Gastroesophageal sphincter (tissue), 4 donors: ENCODE measurements at places on chromosomes 3 and 15.

DNA sequence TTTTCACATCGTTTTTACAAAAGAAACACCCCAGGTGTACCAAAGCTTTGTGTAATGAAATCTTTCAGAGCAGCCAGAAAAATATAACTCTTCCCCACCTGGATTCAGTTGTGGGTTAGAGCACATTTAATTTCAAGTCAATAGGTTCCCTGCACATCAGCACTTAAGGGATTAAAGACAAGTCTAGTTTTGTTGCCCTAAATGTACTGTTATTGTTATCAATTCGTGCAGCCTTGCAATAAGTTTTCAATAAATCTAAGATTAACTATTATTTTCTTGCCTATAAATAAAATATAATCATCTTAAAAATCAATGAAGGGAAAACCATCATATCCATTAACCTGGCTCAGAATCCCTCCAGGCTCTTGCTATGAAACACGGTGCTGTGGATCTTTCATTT is 172.5 kb upstream of the CDIN1 start:
- no peak for ATAC-seq

DNA sequence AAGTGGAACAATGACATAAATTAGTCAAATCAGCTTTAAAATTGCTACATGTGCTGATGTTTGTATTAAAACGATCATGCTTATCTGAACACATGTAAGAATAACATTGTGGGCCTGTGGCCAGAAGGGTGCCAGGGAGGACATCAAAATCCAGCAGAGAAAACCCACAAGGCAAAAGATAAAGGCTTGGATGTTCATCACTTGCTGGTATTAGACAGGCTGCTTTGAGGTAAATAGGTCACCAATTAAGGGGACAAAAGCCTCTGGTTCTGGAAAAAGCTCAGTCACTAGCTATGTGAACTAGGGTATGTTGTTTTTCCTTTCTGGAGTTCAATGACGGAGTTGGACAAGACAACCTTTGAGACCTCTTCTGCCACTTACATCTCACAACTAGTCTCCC is 74.4 kb upstream of the TMEM108 start:
- ATAC-seq: no peak

DNA sequence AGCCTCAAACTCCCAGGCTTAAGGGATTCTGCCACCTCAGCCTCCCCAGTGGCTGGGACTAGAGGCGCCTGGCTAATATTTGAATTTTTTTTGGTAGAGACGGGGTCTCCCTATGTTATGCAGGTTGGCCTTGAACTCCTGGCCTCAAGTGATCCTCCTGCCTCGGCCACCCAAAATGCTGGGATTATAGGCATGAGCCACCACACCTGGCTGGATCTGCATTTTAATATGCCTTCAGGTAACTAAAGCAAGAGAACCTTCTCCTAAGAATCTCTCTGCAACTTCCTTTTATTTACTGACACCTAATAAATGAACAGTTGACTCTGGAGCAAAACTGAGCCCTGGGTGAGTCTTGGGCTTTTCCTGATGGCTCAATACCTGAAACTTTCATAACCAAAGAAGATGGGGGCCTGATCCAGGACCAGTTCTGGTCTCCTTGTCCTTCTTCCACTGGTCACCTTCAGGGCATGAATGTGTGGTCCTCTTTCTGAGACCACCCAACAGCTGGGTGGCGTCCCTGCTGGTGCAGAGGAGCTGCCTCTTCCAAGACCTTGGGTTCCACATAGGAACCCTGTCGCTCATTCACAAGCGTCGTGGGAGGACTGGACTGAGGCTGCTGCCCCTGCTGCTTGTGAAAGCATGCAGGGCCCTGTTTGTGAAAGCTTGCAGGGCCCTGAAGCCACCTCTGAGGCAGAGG is 28.2 kb downstream of the CCR9 start:
- ATAC-seq: no peak

DNA sequence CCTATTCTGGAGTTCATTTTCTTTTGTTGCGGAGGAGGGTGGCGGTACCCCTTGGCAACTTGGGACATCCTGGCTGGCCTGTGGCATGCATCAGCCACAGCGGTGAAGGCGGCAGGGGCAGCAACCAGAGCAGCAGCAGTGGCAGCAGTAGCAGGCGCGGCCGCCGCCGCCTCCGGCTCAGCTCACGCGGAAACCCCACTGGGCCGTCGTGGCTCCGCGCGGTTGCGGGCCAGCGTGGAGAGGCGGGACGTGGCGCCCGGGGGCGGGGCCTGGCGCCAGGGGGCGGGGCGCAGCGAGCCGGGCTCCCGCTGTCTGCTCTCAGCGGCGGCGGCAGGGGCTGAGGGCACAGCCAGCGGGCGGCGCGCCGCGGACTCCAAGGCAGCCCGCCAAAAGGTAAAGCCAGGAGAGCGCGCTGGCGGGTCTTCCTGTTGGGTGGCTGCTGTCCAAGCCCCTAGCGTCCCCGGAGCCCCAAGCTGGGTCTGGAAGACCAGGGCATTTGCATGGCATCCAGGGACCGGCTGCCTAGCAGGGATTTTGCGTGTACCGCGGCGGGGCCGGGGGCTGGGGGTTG is 334.4 kb upstream of the THRB start:
- peak; percentile 90 for ATAC-seq

DNA sequence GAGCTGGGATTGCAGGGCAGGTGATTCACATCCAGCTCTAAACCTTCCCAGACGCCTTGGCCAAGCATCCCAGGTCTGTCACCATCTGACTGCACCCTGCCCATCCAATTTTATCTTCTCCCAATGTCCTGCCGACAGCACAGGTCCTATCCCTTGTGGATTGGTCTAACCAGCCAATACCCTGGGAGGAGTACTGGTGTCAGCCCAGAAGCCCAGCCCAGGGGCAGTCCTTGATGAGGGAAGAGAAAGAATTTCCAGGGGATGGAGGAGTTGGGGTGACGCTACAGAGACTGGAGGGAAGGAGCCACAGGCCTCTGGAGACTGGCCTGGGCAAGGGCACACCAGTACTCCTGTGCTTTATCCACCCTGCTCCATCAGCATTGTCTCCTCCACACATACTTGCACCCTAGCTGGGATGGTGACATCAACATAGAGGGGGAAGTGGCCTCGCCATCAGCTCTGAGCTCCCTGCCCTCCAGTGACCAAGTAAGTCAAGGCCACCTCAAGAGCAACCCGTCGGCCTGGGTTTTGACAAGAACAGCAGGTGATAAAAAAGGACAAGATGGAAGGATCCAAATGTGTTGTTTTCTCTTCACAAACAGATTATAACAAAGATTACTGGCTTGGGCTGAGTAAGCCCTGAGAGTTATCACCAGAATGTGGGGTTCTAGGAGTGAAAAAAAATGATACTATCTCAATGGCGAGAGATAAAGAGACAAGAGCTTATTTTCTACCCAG is 114.6 kb downstream of the AQP9 start:
- peak; percentile 28 for ATAC-seq

DNA sequence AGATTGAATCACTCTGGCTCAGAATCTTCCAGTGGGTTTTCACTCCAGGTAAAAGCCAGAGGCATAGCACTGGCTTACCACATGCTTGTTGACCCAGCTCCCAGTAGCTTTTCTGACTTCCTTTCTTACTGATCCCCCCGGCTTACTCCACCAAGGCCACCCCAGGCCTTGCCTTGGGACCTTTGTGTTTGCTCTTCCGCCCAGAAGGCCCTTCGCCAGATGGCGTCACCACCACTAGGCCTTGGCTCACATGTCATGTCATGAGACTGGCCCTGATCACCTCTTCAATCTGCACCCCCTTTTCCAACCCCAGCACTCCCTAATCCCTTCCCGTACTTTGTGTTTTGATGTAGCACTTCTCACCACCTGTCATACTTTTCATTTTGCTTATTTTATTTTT is 98.5 kb upstream of the UMPS start:
- no peak for ATAC-seq

DNA sequence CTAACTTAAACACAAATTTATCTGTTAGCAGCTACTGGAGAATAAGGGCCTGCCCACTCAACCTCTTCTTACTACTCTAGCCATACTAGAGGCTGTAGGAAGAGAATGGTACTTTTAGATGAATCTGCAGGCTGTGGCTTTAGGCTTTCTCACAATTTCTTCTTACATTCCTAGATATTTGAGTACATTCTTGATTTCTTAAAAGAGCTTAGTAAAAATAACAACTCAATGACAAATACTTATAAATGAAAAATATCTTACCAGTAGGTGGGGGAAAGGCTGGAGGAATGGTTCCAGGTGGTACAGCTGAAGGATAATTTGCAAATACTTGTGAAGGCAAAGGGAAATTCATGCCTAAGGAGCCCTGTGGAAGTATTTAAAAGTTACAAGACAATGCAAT is 92.9 kb upstream of the GK5 start:
- no peak for ATAC-seq

DNA sequence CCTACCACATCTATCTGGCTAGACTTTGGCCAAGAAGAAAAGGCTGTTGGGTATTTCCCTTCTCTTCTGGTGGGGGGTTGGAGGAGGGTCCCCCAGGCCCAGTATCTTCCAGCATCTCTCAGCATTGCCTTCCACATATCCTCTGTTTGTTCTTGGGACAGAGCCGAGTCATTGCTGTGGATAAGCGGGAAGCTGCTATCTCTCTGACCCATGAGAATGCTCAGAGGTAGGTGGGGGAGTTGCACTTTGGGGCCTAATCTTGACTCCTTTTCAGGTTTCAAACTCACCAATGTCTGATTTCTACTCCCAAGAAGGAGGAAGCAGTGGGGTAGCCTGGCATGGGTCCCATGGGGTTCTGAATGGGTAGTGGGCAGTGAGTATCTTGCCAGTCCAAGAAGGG is 8.0 kb downstream of the HEMK1 start:
- ATAC-seq: no peak

DNA sequence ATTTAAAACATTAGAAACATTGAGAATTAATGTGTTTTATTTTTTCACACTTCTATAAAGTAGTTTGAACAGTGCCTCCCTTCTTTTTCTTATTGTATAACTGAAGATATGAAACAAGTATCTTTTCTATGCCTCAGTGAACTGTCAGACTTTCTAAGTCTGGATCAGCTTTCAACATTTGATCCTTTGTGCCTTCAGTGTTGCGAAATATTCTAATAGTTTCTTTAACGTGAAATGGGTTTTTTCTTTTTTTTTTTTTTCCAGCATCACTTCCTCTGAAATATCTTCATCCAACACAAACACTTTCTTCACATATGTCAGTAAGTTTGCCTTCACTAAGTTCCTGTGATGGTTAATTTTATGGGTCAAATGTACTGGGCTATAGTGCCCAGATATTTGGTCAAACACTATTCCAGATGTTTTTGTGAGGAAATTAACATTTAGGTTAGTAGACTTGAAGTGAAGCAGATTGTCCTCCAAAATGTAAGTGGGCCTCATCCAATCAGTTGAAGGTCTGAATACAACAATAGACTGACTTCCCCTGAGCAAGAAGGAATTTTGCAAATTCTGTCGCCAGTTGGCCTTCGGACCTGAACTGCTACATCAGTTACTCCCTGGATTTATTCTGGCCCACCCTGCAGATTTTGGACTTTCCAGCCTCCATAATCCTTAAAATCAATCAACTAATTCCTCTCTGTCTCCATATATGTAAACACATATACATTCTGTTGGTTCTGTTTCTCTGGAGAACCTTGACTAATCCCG is 6.4 kb upstream of the CPOX start:
- ATAC-seq: no peak

DNA sequence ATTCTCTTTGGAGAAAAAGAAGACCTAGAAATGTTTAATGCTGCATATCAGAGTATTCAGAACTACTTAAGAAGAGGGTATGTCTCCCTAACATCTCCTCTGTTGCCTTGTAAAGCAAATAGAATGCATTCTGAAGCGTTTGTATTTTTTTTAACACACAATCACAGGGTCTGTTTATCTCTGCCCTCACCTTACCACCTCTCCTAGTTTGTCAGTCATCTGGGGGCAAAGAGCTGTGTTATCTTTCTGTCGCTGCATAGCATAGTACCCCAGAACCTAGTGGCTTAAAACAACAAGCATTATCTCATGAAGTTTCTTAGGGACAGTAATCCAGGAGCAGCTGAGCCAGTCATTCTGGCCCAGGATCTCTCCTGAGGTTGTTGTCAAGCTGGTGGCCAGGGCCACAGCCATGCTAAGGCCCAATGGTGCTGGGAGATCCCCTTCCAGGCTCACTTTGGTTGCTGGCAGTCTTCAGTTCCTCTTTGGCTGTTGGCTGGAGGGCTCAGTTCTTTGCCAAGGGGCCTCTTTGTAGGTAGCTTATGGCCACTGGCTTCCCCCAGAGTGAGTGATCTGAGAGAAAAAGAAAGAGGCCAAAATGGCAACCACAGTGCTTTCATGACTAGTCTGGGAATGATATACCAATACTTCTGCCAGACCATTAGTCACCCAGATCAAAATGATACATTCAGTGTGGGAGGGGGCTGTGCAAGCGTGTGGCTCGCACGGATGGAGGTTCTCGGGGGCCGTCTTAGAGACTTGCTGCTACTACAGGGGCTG is 17.8 kb downstream of the EDEM1 start:
- ATAC-seq: no peak

DNA sequence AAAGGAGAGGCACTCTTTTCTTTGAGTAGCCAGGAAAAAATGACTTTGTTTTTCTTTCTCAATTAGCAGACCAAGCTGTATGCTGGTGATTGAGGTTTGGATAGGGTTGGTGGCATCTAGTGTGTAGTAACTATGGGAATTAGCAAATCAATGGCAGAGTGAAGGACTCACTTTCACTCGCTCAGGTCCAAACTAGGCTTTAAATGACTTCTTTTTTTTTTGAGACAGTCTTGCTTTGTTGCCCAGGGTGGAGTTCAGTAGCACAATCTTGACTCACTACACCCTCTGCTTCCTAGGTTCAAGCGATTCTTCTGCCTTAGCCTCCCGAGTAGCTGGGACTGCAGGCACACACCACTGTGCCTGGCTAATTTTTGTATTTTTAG is 35.9 kb downstream of the PRKCI start:
- no peak for ATAC-seq

- ATAC-seq: no peak
Measured at GRCh38 chr3:16723978-16724377, 118.8 kb upstream of the DAZL start.

- ATAC-seq: no peak
Measured at GRCh38 chr15:59178151-59178695, 28.4 kb upstream of the LDHAL6B start.
